ENCODE measurements at places on chromosomes 6 and 20.

DNA sequence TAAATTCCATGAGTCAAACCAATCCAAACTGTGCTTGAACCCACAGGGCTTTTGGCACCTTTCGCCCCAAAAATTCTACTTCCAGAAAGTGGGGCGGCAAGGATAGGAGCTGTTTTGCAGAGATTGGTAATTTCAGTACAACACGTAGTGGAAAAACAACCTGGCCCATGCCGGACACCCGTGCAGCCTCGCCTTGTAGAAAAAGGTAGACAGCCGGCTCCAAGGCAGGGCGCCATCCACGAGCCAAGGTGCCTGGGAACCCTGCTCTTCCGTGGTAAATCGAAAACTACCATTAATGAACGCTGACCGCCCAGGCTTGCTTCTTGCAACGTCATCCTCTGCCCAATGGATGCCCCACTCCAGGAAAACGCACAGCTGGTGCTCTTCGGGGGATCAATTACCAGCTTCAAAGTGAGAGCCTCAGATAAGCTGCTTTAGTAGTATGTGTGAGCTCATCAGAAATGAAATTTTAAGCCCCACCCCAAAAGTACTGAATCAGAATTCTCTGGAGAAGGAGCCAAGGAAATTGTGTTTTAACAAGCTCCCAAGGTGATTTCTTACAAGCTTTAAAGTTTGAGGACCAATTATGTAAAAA is 1.8 kb downstream of the OOEP start:
- no peak for DNase-seq

DNA sequence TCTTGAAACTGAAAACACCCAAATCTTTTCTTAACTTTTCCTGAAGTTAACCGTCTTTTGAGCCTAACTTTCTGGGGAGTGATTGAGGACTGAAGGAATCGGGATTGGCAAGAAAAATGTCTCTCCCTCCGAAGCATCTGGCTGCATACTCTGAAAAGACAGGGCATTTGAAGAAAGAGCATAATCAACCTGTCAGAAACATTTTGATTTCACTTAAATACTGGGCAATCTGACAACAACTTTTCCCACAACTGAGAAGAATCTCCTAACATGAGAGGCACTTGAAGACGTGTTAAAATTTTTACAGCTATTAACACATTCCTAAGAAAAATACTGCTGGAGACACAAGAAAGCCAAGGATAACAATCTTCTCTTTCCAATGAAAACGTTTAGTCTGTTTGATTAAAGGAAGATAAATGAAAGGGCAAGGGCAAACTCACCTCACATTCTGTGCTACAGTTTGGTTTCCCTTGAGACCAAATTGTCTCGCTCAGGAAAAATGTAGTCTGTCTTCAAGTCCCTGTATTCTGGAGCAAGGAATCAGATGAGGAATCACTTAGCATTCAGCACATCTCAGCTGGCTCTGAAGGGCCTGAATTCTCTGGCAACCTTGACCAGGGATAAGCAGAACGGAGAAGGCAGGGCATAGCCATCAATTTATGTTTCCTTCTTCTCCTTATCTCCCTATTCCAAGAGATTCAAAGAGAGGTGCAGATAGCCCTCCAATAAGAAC is 76.1 kb downstream of the TBX18 start:
- no peak for DNase-seq

GRCh38 chr6:130547723-130548122 is 181.9 kb downstream of the TMEM200A start:
- DNase-seq = no peak

DNA sequence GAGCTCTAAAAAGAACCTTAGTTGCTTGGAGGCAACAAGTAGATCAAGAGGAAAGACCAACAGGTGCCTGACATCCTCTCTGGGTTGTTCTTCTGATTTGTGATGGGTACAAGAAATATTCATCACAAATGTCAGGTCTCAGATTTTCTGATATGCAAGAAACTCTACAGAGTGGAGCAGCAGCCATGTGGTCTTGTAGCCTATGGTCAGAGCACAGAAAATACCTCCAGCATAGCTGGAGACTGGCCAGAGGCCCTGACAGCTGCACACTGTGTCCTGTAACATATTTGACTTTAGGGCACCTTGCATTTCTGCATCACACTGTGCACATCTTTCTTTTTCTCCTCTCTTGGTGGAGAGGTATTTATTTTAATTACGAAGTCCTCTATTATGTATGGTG is 116.3 kb downstream of the GMPR start:
- DNase-seq = no peak

DNA sequence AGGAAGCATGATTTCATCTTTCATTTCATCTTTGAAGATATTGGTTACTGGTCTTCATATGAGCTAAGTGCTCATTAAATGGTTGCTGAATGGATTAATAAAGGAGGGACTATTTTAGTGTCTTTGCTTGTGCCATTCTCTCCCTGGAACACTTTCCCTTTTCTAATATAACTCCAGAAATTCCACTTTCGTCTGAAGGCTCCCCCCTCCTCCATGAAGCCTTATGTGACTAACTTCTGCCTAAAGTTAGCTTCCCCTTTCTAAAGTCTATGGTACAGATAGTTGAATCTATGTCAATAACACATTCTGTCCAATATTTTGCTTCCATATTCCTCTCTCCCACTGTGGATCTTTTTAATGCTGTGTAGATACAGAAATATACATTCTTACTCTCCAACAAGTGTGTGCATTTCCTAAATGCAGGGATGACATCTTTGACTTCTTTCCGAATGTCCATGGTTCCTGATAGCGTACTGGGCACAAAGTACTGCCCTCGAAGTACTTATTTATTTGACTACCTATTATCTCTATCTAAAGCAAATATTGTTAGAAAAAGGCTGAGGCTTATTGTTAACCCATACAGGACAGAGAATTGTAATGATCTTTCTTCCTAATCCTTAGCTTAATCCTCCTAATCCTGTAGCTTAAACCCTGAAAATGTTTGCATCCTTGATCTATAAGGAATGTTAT is 84.7 kb upstream of the ELOVL5 start:
- no peak for DNase-seq
